ENCODE measurements at places on chromosomes 13 and 19.

DNA sequence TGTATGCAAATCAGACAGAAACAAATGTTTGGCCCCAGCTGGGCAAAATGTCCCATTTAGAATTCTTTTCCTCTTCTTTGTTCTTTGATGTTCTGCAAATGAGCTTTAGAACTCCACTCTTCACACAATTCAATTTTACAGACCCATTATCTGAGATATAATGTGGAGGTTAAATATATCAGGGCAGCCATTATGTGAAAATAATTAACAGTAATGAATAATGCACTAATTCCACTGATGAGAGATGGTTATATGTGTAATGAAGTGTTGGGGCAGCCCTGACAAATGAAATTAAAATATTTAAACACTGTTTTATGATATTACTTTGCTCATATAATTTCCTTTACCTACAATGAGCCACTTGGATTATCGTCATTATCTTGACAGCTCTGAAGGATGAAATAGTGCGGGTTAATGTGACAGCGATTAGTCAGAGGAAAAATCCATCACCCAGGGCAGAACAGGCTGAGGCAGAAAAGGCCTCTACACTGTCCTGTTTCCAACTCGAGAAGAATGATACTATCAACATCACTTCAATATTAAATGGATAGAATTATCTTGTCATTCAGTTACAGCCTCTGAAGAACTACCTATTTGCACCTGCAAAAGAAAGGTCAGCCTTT is 321.1 kb downstream of the RBM26 start:
- no peak for DNase-seq

GRCh38 chr19:2207991-2208860 is 27.9 kb downstream of the PLEKHJ1 start:
- DNase-seq, result peak; percentile 33

DNA sequence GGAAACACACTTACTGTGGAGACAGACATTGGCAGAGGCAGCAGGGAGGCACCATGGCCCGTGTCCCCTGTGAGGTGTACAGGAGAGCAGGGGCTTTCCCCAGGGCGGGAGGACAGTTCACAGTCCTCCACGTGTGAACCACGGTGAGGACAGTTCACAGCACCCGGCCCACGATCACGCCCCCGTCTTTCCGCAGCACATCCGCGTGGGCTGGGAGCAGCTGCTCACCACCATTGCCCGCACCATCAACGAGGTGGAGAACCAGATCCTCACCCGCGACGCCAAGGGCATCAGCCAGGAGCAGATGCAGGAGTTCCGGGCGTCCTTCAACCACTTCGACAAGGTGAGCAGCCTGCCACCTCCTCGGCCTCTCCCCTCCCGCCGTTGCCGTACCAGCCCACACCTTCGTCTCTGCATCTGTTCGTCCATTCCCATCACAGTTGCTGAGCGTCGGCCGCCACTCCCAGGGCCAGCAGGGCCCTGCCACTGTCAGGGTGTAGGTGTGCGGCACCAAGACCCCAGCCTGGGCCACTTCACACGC is 17.4 kb downstream of the CAPN12 start:
- DNase-seq, result no peak

DNA sequence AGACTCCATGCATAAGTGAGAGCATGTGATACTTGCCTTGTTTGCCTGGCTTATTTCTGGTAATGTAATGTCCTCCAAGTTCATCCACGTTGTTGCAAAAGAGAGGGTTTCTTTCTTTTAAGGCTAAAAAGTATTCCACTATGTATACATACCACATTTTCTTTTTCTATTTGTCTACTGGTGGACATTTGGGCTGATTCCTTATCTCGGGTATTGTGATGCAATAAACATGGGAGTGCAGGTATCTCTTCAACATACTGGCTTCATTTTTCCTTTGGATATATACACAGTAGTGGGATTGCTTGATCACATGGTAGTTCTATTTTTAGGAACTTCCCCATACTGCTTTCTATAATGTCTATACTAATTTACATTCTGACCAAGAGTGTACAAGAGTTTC is 49.6 kb upstream of the EBPL start:
- no peak for DNase-seq

DNA sequence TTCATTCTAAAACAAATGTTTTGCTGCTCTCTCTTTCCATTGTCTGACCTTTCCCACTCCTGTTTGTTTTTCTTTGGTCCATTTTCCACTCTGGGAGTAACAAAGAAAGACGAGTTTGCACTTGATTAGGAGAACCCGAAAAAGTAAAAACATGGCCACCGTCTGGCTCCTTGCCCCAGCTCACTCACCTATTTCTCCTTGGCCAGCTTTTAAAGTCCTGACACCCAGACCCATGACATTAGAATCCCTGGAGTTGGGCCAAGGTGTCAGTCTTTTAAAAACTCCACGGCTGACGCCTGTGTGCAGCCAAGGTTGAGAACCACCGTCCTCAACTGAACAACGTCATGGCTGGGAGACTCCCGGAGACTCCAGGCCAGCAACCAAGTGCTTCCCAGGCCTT is 63.6 kb upstream of the FLT1 start:
- no peak for DNase-seq

- DNase-seq, result no peak
Observed at GRCh38 chr13:49869519-49869918, 66.6 kb downstream of the SPRYD7 start.

DNA sequence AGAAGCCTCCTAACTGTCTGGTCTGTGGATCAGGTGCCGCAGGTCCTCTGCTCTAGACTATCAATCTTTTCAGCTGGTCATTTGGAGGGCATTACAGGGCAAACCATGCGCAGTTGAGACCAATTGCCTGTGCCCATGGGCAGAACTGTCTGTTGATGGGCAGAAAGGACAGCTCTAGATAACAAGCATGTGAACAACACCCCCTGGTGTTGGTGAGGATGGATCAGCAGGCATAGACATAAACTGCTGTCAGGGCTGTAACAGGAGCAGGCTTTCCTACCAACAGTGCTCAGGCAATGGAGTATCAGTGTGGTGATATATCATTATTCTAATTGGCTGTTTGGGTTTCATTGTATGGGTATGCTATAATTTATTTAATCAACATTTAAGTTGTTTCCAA is 104.7 kb upstream of the KL start:
- DNase-seq, result peak; percentile 12

DNA sequence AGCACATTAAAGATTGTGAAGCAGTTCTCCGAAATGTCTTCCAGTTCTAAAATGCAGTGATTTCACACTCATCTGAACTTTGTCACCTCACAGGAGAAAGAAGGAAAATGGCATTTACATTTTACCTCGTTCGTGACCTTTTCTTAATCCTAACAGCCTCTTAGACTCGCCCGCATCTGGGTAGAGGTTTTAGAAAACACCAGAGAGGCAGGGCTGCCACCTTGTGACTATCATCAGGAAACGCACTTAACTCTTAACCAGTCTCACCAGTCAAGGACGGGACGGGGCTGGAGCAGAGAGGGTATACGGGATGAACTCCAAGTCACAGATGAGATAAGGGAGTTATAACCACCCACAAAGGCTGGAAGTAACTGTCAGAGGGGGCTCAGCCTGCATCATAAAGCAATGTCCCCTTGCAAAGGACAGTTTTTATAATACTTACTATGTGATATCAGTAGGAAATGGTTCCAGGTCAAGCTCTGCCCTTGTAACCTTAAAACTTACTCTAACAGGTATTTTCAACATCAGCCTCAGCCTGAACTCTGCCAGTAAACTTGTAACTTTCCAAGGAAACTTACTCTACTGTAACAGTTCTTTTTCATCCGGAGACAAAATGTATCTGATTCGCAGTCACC is 8.6 kb upstream of the CEACAM6 start:
- DNase-seq, result peak; percentile 52

DNA sequence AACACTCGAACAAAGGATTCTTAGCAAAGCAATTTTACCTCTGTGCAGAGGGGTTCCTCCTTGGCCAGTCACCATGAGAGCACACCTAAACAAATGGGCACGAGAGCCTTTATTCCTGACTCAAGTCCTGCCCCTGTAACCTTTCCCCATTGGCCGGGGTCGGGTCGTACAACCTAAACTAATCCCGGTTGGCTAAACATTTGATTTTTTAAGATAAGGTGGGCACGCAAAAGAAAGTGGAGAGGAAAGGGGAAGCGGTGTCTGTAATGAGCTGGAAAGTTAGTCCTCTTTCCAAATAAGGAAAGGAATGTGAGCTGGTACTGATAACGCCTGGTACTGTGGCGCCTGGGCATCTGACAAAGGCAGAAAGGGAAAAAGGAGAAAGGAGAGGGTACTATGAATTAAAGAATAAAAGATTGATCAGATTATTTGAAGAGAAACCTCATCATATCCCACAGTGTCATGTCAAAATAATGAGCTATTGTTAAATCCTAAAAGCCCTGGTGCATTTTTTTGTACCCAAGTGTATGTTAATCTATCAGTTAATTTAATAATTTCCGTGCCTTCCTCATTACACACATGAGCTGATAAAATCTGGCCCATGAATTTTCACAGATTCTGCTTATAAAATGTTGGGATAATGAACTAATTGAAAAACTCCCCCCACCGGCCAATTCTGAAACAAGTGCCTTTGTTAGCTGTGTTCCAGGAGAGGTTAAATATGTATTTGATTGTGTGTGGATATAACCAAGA is 335.7 kb downstream of the RFC3 start:
- DNase-seq, result no peak

- DNase-seq, result no peak
Observed at GRCh38 chr19:19422156-19422555, 16.7 kb downstream of the GATAD2A start.

DNA sequence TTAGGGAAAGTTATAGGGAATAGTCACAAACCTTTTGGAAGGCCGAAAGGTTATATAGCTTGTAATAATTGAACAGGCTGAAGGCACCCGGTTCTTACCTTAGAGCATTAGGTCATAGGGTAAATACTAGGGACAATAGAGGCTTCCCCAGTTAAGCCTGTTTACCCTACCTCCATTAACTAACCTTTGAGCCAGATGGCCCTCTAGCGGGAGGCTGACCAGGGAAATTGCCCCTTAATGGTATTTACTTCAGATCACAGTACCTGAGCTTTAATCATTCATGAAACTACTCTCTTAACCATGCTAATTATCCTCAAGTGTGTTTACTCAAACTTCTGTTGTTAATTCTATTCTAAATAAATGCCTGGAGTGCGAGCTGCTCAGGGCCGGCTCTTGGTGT is 20.4 kb upstream of the ZNF83 start:
- DNase-seq, result no peak

DNA sequence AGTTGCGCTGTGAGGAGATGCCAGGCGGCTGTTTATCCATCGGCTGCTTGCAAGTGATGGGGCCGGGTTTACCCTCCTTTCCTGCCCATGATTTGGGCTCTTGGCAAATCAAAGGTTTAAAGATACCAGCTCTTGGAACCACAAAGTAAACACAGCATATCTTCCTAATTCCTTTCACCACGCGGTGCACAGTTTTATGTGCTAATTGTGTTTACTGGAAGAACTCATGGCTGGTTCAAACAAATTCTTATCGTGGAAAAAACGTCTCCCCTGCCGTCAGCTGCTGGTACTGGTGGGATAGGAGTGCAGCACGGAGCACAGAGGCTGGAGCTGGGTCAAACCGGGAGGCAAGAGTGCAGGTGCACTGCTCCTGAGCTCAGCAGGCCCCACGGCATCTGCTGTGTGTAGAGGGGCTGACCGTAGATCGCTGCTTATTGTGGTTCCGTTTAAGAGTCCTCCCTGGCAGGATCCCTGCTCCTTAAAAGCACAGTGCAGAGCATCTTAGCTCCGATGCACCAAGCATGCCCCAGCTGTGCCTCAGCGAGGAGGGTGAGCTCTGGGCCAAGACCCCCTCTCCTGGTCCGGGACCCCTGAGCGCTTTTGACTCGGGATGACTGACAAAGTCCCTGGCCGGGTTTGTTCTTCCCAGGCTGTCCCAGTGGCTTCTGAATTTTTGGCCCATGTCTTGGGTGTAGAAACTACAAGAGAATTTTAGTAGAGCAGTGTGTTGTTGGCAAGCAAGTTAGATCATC is 51.3 kb upstream of the GAS6 start:
- no peak for DNase-seq

- DNase-seq, result peak; percentile 47
Observed at GRCh38 chr19:40611096-40611495, 9.9 kb downstream of the LTBP4 start.

DNA sequence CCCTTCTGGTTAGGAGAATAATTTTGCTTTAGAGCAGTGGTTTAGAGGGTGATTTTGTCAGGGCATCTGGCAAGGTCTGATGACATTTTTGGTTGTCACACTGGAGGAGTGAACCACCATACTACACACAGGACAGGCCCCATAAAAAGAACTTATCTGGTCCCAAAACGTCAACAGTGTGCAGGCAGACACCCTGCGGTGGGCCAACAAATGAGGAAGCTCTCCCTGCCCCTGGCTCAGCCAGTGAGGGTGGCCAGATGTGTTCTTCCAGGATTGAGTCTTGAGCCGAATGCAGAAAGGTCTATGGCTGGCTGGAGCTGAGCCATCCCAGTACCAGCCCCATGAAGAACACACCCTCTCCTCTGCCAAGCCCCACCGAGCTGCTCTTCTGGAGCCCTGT is 149.2 kb downstream of the MIPEP start:
- no peak for DNase-seq
